Nucleus accumbens (tissue), 56 donors: ENCODE measurements at places on chromosomes 5 and 9.

DNA sequence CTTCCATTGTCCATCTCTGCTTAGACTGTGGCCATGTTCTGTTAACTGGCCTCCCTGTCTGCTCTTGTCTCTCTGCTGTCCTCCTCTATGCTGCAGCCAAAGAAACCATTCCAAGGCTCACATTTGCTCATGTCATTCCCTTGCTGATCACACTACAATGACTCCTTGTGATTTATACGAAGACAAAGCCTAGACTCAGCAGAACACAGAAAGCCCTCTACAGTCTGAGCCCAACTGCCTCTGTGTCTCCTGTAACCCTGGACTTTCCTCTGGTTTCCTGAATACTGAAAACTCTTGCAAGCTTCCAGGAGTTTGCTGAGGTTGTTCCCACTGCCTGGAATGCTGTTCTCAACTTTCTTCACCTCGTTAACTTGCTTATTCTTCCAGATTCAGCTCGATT, 191.8 kb downstream of the TMEM38B start:
- DNase-seq = peak; percentile 14

DNA sequence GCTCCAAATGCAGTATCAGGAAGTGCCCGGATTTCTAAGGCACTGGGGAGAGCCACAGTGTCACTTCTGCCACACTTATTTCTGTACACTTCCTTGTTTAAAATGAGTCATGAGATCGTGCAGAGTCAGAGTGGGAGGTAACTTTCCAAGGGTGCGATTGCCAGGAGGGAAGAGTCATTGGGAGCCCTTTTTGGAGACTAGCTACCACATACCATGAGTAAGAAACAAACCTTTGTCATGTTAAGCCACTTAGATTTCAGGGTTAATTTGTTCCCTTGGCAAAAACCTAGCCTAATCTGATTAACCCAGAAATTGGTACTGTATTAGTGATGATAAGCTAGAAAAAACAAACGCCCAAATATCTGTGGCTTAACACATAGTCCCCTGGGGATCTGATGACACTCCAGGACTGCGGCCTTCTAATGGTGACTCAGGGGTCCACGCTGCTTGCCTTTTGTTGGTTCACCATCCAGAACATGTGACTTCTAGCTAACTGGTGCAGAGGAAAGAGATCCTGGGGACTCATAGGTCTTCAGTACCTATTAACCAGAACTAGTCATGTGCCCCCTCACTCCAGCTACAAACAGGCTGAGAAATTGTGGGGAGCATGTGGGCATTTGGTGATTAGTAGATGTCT, 48.6 kb upstream of the TLE1 start:
- no peak for DNase-seq

GRCh38 chr9:35177520-35177919, 15.7 kb downstream of the UNC13B start:
- no peak for DNase-seq

DNA sequence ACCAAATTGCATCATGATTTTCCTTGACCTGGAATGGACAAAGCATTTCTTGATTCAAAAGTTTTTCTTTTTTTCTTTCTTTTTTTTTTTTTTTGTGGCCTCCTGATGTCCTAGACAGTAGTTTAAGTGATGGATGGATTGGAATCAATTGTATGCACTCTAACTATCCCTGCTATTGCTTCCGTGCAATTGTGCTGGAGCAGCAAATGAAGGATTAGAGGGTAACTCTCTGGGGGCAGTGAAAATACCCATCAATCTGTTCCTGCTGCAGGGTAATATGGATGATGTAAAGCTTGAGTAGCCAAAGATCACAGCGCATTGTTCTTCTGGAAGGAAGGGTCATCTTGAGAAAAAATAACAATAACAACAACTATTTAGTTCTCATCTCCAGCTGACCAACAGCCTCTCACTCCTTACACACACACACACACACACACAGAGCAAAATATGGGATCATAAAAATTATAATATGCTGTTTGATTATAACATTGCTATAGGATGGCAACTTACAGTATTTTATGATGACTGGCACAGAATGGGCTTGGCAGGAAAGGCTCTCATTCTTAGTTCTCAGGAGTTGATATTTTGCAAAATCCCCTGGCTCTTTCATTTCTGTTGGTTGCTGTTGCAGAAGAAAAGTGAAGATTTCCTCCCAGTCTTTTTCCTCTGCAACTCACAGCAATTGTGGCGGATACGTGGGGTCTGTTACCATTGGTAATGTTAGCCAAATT, 160.9 kb upstream of the DMAC1 start:
- DNase-seq = no peak

- DNase-seq = peak; percentile 45
These were observed at the start of gene CDH10 for GRCh38 chr5:24644761-24645160. Gene CDH10, minus strand, starts transcription at chr5:24644978. Its CDS starts 51,488 bp downstream, at chr5:24593490.

DNA sequence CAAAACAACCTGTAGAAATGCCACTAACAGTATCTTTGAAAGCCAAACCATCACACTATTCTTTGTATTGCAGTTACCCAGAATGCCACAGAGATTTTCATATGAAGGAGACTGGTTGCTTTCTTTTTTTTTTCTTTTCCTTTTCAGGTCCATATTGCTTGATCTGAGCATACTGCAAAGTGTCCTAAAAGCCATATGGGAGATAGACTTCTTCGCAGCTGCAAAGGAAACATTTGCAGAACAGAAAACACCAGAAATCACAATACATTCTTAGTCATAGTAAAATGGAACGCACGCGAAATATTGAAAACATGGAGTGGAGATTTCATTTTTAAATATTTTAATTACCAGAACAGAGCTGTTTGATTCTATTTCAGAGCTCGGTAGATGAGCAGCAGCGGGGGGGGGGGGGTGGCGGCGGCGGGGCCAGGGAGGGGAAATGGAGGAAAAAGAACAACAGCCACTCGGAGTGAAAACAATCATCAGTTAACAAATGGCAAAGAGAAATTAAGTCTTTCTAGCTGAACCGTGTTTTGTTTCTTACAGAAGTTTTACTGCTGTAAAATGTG, 284.1 kb downstream of the NFIB start:
- DNase-seq = no peak

DNA sequence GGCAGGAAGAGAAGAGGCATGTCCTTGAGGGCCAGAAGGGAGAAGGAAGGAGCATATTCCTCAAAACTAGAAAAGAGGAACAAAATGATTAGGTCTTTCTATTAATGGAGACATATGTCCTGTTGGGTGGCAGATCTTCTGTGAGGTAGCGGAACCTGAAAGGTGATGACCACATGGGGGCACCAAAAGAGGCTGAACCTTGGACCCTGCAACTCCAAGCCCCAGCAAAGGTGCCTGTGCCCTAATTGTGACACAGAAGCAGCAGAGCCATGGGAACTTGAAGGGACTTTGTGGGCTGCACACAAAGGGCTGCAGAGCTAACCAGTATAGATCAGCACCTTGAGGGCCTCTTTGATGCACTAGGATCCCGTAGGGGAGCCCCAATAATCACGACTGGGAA, 158.0 kb downstream of the BAAT start:
- DNase-seq = no peak

GRCh38 chr9:96015876-96016686, 140.6 kb downstream of the ERCC6L2 start:
- DNase-seq = no peak

GRCh38 chr9:82981552-82981951, 81.4 kb downstream of the RASEF start:
- DNase-seq = no peak

DNA sequence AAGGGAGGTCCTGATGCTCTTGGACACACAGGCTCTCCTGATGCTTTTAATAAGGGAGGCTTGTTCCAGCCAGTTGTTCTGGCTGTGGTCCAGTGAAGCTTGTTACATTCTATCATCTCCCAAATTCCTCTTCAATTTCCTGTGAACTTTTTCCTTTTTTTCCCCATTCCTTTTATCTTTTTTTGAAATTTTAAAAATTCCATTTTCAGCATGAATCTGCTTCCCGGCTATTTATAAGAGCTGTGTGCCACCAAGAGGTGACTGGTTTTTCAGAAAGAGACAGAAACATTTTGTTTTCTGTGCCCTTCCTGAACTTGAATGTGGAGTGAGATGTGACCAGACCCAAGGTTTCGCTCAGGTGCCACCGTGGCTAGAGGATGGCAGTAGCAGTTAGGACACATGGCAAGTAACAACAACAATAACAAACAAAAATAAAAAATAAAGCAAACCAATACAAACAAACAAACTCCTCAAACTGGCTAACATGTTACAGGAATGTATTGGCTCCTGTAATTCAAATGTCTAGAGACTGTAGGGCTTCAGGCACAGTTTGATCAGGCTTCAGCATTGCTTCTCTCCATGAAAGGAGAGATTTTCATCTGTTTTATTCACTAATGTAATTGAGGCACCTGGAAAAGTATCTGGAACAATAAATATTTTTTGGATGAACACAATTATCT, 121.1 kb downstream of the BOD1 start:
- DNase-seq = no peak

DNA sequence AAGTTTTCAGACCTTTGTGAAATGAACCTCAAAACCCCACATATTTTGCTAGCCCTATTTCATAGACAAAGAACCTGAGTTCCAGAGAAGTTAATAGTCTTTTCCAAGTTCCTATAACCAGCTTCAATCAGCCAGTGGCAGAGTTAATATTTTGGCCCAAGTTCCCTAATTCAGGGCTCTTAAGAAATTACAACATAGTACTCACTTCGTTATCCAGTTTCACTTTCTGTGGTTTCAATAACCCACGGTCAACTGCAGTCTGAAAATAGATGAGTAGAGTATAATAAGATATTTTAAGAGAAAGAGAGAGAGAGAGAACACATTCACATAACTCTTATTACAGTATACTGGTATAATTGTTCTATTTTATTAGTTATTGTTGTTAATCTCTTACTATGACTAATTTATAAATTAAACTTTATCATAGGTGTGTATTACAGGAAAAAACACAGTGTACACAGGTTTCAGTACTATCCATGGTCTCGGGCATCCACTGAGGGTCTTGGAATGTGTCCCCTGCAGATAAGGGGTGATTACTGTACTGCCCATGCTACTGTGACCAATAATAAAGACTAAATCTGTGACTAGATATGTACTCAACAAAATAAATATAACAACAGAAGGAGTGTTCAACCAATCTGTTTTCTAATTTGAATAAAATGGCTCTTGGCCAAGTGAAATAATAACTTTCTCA, 9.3 kb upstream of the MYOT start:
- DNase-seq = no peak

- DNase-seq = no peak
These were observed 180.6 kb downstream of the FGF18 start for GRCh38 chr5:171599957-171600612.

DNA sequence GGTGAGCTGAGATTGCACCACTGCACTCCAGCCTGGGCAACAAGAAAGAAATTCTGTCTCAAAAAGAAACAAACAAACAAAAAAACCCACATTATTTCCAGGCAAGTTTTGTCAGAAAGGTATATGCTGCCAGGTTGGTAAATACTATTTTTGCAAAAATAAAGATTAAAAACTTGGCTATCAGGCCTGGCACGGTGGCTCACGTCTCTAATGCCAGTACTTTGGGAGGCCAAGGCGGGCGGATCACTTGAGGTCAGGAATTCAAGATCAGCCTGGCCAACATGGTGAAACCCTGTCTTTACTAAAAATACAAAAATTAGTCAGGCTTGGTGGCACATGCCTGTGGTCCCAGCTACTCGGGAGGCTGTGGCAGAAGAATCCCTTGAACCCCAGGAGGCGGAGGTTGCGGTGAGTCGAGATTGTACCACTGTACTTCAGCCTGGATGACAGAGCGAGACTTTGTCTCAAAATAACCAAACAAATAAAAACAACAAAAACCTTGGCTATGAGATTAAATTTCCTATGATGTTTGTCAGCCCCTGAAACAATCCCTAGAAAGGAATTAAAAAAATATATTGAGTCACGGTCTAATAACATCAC, 22.7 kb downstream of the AGXT2 start:
- DNase-seq = no peak

GRCh38 chr9:98333703-98334582, 78.5 kb upstream of the TBC1D2 start:
- no peak for DNase-seq

GRCh38 chr9:120894321-120895148, 17.5 kb upstream of the PHF19 start:
- DNase-seq = no peak

- DNase-seq = no peak
These were observed 241.2 kb downstream of the PIK3R1 start for GRCh38 chr5:68456756-68457217.

- DNase-seq = no peak
These were observed 171.2 kb downstream of the DOCK8 start for GRCh38 chr9:385818-386398.

GRCh38 chr5:96721351-96721977, 59.3 kb downstream of the CAST start:
- no peak for DNase-seq

DNA sequence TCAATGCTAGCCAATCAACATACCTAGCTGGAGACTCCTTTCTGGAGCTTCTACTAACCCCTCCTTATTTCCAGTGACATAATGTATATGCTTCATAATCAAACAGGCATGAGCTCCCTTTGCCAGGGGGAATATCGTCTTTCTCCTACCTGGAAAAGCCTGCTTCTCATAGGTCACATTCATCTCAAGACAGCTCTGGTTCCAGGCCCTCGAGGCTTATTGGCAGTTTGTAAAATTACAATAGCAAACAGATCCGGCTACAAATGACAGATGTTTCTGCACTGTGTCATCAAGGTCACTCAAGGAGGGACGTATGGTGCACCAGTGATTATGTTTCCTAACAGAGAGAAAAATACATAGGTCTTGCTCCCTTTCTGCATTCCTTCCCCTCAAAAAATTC, 140.0 kb downstream of the SAXO1 start:
- no peak for DNase-seq

GRCh38 chr9:89639367-89639795, 34.6 kb downstream of the GADD45G start:
- DNase-seq = peak; percentile 42

- DNase-seq = no peak
These were observed 2.2 kb downstream of the SARDH start for GRCh38 chr9:133735931-133736330.

GRCh38 chr9:106862821-106863720, at the start of gene ZNF462:
Gene ZNF462, plus strand, starts transcription at chr9:106863166. Its CDS starts 60,218 bp downstream, at chr9:106923384.
- no peak for DNase-seq

GRCh38 chr5:5490774-5491347, 68.4 kb downstream of the ICE1 start:
- no peak for DNase-seq

GRCh38 chr9:109230277-109230676, 63.2 kb upstream of the FRRS1L start:
- no peak for DNase-seq

- no peak for DNase-seq
These were observed 739.5 kb upstream of the GRAMD2B start for GRCh38 chr5:125683669-125684068.

DNA sequence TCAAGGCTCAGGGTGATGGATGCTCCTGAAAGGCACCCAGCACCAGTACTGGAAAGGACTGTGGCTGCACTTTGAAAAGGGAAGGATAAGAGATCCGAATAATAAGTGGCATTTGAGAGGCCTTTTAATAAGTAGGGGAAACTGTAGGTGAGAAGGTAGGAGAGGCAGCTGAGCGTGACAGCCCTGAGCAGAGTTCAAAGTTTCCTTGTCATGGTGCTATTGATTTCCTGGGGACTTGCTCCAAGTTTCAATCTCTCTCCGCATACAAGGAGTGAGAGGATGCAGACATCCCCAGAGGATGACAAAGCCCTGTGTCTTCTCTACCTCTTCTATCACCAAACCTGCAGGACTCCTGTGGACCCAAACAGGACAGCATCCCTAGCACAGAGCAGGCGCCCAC, 354.5 kb downstream of the SPOCK1 start:
- no peak for DNase-seq
